Activated naive CD4-positive, alpha-beta T cell treated with anti-CD3 and anti-CD28 coated beads, Interleukin-2, amount 10 ng/mL, durations not matched to agents 7 days and 5 days (primary cell): ENCODE measurements at places on chromosomes 2 and 18.

GRCh38 chr18:13893418-13893760 lies 21.9 kb downstream of the MC2R start:
- no peak for DNase-seq
- H3K4me3 ChIP-seq, result no peak overlapping the region
- no peaks in the 10 kb centered on the region for H3K36me3 ChIP-seq
- no peaks in the 10 kb centered on the region for H3K4me1 ChIP-seq
- H3K27ac ChIP-seq, result no peak overlapping the region

DNA sequence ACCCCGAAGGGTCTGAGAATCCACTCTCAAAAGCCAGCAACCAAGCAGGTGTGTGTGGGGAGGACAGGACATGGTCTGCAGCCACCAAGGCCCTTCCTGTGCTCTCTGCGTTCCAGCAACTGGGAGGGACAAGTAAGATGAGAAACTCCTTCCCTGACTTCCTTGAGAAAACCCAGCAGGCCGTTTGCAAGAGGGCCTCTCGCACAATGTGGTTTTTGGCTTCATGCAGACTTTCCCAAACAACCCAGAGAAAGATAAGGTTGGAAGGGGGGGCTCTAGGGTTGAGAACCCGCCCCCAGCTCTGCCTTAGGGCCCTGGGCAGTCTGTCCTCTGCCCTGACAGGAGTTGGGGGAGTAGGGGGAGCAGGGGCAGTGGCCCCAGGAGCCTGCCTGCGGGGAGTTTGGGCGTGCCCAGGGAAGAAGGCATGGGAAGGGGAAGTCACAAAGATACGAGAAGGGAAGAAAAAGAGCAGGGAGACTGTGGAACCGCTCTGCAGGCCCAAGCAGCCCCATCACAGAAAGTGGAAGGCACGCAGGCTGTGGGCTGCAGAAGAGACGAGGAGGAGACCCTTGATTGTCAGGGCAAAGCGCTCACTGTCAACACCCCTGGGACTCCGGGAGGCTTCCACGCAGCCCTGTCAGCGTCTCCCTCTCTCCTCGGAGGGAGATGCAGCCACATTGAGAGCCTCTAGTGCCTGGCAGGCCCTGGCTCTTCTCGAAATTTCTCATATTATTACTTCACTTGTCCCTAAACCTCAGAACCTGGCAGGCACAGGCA lies 99.8 kb downstream of the SMAD7 start:
- peaks cover 4% of the 10 kb centered on the region for H3K36me3 ChIP-seq
- H3K4me1 ChIP-seq, result peaks cover 47% of the 10 kb centered on the region
- H3K27me3 ChIP-seq, result peaks cover 21% of the 10 kb centered on the region
- H3K27ac ChIP-seq, result peak overlapping the region; percentile 58
- no peak for DNase-seq
- H3K4me3 ChIP-seq, result no peak overlapping the region

DNA sequence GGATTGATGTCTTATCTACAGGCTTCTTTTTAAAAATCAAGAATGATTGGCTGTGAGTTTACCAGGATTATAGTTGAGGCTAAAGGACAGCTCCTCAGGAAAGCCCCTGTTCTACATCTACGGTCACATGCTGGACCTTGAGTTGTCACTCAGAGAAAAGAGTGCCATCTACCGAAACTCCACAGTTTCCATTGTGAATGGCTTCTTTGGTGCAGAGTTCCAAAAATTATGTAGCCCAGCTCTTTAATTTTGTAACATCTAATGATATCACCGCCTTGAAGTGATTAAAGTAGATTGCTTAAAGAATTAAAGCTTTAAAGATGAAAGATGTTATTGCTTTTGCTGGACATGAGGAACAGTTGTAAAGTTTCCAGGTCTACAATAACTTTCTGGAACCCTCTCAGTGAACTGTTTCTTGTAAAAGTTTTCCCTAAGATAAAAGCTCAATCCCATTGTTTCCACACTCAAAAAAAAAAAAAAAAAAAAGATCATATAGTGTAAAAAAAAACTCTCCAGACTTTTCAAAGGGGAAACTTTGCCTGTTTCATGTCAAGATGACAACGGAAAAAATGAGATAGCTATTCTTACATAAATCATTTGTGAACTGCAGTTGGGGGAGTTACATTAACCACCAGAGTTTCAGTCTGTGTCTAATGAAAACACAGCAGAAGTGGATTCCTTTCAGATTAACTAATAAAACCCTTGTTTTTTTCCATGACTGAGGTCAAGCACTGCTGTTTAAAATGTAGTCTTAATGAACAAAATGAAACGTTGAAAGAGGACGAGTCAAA lies 4.3 kb downstream of the COL3A1 start:
- no peaks in the 10 kb centered on the region for H3K4me1 ChIP-seq
- no peak for DNase-seq
- peaks cover 3% of the 10 kb centered on the region for H3K27me3 ChIP-seq
- no peaks in the 10 kb centered on the region for H3K36me3 ChIP-seq

DNA sequence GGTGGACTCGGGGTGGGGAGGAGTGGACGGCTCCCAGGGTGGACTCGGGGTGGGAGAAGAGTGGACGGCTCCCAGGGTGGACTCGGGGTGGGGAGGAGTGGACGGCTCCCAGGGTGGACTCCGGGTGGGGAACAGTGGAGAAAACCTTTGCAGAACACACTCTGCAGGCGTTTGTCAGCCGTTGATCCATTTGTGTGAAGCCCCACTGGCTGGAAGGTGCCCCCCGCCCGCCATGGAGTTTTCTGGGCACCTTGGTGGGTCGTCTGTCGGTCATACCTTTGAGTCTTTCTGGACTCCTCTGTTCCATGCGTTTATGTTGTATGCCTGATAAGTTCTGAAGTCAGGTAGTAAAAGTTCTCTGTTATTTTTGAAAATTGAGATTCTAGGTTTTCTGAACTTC lies 12.5 kb downstream of the CTDP1 start:
- H3K4me1 ChIP-seq, result peaks cover 10% of the 10 kb centered on the region
- no peak overlapping the region for H3K27ac ChIP-seq
- peaks cover 13% of the 10 kb centered on the region for H3K36me3 ChIP-seq
- no peak overlapping the region for H3K4me3 ChIP-seq

GRCh38 chr2:88626171-88627054 lies 851 bp downstream of the EIF2AK3 start:
- peaks cover 6% of the 10 kb centered on the region for H3K36me3 ChIP-seq
- peaks cover 20% of the 10 kb centered on the region for H3K4me1 ChIP-seq
- peak; percentile 79 for DNase-seq
- peak overlapping the region; percentile 93 for H3K4me3 ChIP-seq
- peaks cover 4% of the 10 kb centered on the region for H3K27me3 ChIP-seq
- peak overlapping the region; percentile 95 for H3K27ac ChIP-seq

DNA sequence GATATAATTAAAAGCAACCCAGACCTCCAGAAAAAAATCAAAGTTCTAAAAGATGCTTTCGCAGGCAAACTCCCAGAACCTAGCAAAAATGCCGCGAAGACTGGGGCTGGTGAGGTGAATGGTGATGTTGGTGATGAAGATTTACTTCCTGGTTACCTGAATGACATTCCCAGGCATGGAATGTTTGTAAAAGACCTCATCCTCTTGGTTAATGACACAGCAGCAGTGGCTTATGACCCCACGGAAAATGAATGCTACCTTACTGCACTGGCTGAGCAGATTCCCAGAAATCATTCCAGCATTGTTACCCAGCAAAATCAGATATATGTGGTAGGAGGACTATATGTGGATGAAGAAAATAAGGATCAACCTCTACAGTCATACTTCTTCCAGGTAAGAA lies 994 bp downstream of the KLHL41 start:
- H3K4me3 ChIP-seq, result no peak overlapping the region
- H3K27ac ChIP-seq, result no peak overlapping the region
- no peaks in the 10 kb centered on the region for H3K36me3 ChIP-seq

GRCh38 chr18:74389991-74390390 lies 67.1 kb downstream of the DIPK1C start:
- no peak for DNase-seq
- peaks cover 30% of the 10 kb centered on the region for H3K4me1 ChIP-seq
- no peak overlapping the region for H3K4me3 ChIP-seq
- peaks cover 40% of the 10 kb centered on the region for H3K27me3 ChIP-seq
- H3K27ac ChIP-seq, result no peak overlapping the region
- no peaks in the 10 kb centered on the region for H3K36me3 ChIP-seq

DNA sequence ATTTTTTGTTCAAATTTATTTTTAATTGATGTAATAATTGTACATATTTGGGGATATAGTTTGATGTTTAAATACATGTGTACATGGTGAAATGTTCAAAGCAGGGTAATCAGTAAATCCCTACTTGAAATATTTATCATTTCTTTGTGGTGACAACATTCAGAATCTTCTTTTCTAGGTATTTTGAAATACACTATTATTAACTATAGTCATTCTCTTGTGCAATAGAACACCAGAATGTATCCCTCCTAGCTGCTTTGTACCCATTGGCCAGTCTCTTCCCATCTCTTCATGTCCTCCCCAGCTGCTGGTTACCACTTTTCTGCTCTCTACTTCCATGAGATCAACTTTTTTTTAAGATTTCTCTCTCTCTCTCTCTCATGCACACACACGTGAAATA lies 126.5 kb downstream of the ZNF407 start:
- DNase-seq, result no peak
- H3K27me3 ChIP-seq, result no peaks in the 10 kb centered on the region
- H3K4me3 ChIP-seq, result no peak overlapping the region

- DNase-seq, result no peak
- H3K4me1 ChIP-seq, result no peaks in the 10 kb centered on the region
- H3K27me3 ChIP-seq, result no peaks in the 10 kb centered on the region
- no peak overlapping the region for H3K4me3 ChIP-seq
Observed at GRCh38 chr2:121004950-121005349, 269.3 kb downstream of the GLI2 start.

DNA sequence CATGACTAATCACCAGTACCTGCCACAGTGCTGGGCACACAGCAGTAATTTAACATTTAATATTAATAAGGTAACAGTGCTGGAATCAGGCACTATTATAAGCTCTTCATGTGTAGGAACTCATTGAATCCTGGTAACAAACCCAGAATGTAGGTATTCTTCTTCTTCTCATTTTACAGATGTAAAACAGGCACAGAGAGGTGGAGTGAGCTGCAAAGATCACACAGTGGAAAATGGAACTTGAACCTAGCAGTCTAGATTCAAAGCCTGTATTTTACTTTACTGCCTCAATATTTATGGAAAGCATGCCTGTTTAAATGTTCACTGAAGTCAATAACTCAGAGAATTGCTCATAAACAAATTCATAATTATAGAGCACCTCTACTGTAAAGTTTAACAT lies 3.7 kb upstream of the VAPA start:
- peaks cover 36% of the 10 kb centered on the region for H3K27me3 ChIP-seq
- no peak for DNase-seq
- H3K4me1 ChIP-seq, result peaks cover 14% of the 10 kb centered on the region
- H3K27ac ChIP-seq, result no peak overlapping the region
- H3K4me3 ChIP-seq, result no peak overlapping the region
- peaks cover under 1% of the 10 kb centered on the region for H3K36me3 ChIP-seq

DNA sequence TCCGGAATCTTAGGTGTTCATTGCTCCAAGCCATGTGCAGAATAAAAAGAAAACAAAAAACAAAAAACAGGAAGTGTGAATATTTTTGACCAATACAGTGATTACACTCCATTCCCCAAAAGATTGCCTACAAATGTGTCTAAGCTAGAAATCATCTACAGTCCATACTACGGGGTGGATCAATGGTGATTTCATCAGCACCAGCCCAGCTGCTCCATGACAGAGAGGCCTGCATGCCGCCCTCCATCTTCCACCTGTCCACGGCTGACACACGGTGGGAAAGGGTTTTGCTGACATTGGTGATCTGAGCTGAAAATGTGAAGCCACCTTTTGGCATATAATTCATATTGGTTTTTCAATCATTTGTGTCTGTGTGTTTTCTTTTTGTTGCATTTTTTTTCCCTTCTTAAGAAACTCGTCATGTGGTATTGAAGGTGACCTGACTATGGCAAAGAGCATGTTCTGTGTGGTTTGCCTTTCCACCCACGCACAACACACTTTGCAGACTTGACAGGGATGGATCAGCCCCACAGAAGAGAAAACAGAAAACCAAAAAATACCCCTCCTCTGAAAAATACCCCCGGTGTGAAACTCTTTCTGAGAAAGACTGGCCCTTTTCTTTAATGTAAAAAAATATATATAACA lies 533.1 kb downstream of the RNF144A start:
- peak overlapping the region; percentile 3 for H3K4me3 ChIP-seq
- H3K27ac ChIP-seq, result peak overlapping the region; percentile 94
- H3K27me3 ChIP-seq, result no peaks in the 10 kb centered on the region
- peaks cover 7% of the 10 kb centered on the region for H3K36me3 ChIP-seq
- peak; percentile 63 for DNase-seq

GRCh38 chr2:104736026-104736425 lies 117.9 kb upstream of the POU3F3 start:
- no peak for DNase-seq
- peaks cover 5% of the 10 kb centered on the region for H3K4me1 ChIP-seq
- no peaks in the 10 kb centered on the region for H3K36me3 ChIP-seq
- no peak overlapping the region for H3K4me3 ChIP-seq
- no peak overlapping the region for H3K27ac ChIP-seq
- no peaks in the 10 kb centered on the region for H3K27me3 ChIP-seq

- H3K4me1 ChIP-seq, result peaks cover 32% of the 10 kb centered on the region
- peaks cover 96% of the 10 kb centered on the region for H3K27me3 ChIP-seq
- H3K36me3 ChIP-seq, result peaks cover 15% of the 10 kb centered on the region
- peak overlapping the region; percentile 70 for H3K27ac ChIP-seq
- DNase-seq, result no peak
Observed at GRCh38 chr18:57433934-57434535, 1.1 kb upstream of the ONECUT2 start.

GRCh38 chr18:46771141-46771540 lies 14.3 kb upstream of the ST8SIA5 start:
- no peaks in the 10 kb centered on the region for H3K4me1 ChIP-seq
- no peak for DNase-seq
- no peak overlapping the region for H3K27ac ChIP-seq
- H3K27me3 ChIP-seq, result peaks cover 10% of the 10 kb centered on the region

GRCh38 chr2:8433390-8433789 lies 248.5 kb upstream of the ID2 start:
- peak overlapping the region; percentile 54 for H3K27ac ChIP-seq
- no peaks in the 10 kb centered on the region for H3K27me3 ChIP-seq
- H3K4me1 ChIP-seq, result peaks cover 19% of the 10 kb centered on the region
- H3K4me3 ChIP-seq, result no peak overlapping the region
- no peak for DNase-seq

GRCh38 chr18:35490894-35491699 lies 6.7 kb downstream of the INO80C start:
- H3K27ac ChIP-seq, result no peak overlapping the region
- no peak overlapping the region for H3K4me3 ChIP-seq
- no peak for DNase-seq

GRCh38 chr2:177549171-177549570 lies 156.6 kb downstream of the AGPS start:
- peaks cover 17% of the 10 kb centered on the region for H3K4me1 ChIP-seq
- no peaks in the 10 kb centered on the region for H3K36me3 ChIP-seq
- H3K4me3 ChIP-seq, result no peak overlapping the region
- no peak overlapping the region for H3K27ac ChIP-seq
- no peak for DNase-seq

GRCh38 chr2:26696351-26696816 lies 3.9 kb downstream of the KCNK3 start:
- no peak for DNase-seq
- no peak overlapping the region for H3K4me3 ChIP-seq
- peaks cover 68% of the 10 kb centered on the region for H3K27me3 ChIP-seq
- H3K36me3 ChIP-seq, result no peaks in the 10 kb centered on the region

GRCh38 chr2:236816197-236817170 lies 246.9 kb downstream of the ACKR3 start:
- H3K4me1 ChIP-seq, result no peaks in the 10 kb centered on the region
- H3K27ac ChIP-seq, result no peak overlapping the region
- H3K27me3 ChIP-seq, result peaks cover 8% of the 10 kb centered on the region
- H3K4me3 ChIP-seq, result no peak overlapping the region
- DNase-seq, result no peak
